SK-N-MC (cell line): ENCODE measurements at places on chromosomes 13 and 19.
A peak's percentile ranks its signal among the peaks of the same experiment; 100 is the strongest.

DNA sequence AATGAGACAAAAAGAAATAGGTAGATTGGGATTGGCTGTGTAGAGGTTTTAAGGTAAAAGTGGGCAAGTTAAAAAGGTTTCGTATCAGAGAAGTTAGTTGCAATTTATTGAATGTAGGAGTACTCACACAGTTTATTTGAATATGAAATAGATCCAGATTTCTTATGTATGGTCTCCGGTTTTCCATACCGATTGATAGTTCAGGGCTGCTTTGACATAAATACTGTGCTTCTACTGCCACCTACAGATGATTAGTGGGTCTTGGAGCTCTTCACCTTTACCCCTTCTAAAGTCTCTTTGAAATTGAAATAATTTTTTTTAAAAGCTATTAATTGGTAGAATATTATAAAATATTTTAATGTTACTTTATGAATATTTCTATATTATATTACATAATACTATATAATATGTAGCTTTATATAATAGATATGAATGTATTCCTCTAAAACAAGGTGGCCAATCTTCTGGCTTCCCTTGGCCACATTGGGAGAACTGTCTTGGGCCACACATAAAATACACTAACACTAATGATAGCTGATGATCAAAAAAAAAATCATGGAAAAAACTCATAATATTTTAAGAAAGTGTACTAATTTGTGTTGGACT is 7.7 kb upstream of the GPR18 start:
- no peak for DNase-seq

DNA sequence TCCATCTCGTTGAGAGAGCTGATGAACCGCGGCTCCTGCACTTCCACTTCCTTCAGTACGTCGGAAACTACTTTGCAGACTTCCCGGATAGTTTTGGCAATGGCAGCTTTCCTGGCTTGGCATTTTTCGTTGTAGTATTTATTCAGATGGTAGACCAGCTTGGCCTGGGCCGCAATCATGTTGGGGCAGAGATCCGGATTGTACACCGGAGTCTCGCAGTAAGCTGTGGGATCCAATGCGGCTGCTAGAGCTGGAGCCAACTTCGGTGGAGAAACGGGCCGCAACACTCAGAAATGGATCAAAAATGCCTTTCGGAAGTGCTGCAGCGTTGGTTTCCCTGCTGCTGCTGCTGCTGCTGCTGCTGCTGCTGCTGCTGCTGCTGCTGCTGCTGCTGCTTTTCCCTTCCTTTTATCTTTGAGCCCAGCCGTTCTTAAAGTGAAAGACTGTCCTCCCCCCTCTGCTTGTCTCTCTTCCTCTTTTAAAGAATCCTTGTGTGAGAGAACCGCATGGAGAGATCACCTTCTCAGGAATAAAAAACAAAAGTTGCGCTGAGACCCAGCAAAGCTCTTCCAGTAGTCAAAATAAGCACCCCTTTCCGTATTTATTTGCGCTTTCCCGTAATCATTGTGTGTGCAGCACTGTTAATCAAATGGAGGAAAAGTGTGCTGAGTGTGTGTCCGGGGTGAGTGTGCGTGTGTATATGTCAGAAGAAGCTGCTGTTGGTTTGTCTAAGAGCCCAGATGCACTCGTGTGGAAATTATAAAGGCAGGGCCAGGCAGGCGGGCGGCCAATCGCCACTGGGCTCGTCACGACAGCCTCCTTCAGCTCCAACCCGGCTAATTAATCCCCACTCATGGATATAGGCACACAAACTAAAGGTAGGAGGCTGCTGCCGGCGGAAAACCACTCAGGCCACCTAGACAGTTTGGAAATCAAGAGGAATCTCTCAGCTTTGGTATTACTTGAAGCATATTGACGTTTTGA is at the start of gene MAB21L1:
Gene MAB21L1, minus strand, starts transcription at position 730 of the 984 bp plus-strand sequence. Its CDS starts 551 bp downstream, at position 179.
- DNase-seq: no peak

- no peak for DNase-seq
These were observed 12.2 kb upstream of the OR10H2 start for GRCh38 chr19:15715642-15716041.

- no peak for DNase-seq
These were observed 12.2 kb downstream of the SUGP2 start for GRCh38 chr19:19021115-19021514.

GRCh38 chr13:76773448-76774094 is 112.6 kb downstream of the KCTD12 start:
- DNase-seq: peak; percentile 72

DNA sequence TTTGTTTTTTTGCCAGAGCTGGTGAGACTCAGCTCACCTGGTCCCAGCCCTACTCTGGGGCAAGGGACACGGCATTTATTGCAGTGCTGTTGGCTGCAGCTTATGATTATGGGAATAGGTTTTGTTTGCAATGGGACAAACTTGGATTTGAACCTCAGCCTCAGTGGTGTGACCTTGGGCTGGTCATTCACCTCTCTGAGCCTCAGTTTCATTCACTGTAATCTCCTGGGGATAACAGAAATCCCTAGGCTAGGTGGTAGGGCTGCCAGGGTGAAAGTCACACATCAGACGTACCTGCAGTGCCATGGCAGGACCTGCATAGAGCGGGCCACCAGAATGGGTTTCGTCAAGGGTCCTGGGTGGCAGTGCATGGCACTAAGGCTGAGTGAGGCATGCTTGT is 73.7 kb upstream of the MEDAG start:
- DNase-seq: no peak

DNA sequence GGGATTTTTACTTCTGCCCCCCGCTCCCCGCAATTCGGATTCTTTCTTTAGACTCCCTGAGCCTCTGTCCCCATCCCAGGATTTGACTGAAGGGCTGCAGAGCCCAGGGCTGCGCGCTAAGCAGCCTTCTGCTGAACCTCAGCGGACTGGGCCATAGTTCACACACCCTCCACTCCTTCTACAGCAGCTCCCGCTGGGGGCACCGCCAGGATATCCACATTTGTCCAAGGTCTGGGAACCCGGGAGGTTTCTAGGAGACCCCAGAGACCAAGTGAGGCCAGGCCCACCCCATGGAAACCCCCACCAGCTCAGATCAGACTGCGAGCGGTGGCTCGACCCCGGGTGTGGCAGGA is 463.3 kb downstream of the ITGBL1 start:
- no peak for DNase-seq

DNA sequence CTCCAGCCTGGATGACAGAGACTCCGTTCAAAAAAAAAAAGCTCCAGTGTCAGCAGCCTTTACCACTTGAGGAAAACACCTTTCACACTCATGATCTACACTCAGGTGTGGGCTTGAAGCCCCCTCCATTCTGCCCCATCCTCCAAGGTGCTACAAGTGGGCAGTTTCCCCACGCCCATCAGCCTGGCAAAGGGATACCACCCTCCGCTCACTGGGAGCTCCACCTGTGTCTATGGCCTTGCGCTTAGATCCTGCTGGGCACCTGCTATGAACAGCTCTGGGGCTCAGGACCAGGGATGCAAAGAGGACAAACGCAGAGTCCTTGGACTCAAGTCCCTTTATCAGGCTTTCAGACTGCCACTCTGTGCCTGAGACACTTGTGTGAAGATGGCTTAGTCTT is 127.8 kb downstream of the CRYL1 start:
- no peak for DNase-seq

DNA sequence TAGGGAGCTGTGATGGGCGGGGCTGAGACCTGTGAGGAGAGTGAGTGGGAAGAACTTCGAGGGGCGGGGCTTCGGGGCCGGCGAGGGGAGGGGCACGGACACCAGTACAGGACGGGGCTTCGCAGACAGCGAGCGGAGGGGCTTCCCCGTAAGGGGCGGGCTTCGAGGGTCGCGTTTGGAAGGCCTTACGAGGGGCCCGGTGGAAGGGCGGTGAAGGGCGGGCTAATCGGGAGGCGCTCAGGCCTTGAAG is 4.1 kb upstream of the EMP3 start:
- peak; percentile 85 for DNase-seq

- DNase-seq: no peak
These were observed 53.6 kb downstream of the LRRC63 start for GRCh38 chr13:46265292-46265691.

- DNase-seq: no peak
These were observed 1.7 kb downstream of the ARHGEF7 start for GRCh38 chr13:111116856-111117255.

- DNase-seq: no peak
These were observed 2.9 kb upstream of the HOOK2 start for GRCh38 chr19:12778017-12778904.

- no peak for DNase-seq
These were observed 46.2 kb downstream of the GATAD2A start for GRCh38 chr19:19451429-19452242.

DNA sequence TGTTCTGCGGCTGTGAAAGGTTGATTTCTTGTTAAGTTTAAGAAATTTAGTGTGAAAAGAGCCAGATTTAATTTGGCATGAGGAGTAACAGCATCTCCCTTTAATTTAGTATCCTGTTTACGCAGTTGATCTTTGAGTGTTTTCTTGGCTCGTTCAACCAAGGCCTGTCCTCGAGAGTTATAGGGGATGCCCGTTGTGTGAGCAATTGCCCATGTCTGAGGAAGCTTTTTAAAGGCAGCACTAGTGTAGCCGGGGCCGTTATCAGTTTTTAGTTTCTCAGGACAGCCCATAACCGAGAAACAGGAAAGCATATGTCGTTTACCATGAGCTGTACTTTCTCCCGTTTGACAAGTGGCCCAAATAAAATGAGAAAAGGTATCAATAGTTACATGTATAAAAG is 47.5 kb upstream of the ZNF43 start:
- no peak for DNase-seq

GRCh38 chr13:73873940-73874830 is 260.0 kb downstream of the KLF12 start:
- no peak for DNase-seq

GRCh38 chr13:92994056-92994455 is 232.6 kb upstream of the GPC6 start:
- no peak for DNase-seq

GRCh38 chr13:113342820-113343691 is 20.9 kb downstream of the GRTP1 start:
- DNase-seq: no peak

GRCh38 chr19:51097166-51097738 is 11.0 kb downstream of the CTU1 start:
- DNase-seq: no peak

DNA sequence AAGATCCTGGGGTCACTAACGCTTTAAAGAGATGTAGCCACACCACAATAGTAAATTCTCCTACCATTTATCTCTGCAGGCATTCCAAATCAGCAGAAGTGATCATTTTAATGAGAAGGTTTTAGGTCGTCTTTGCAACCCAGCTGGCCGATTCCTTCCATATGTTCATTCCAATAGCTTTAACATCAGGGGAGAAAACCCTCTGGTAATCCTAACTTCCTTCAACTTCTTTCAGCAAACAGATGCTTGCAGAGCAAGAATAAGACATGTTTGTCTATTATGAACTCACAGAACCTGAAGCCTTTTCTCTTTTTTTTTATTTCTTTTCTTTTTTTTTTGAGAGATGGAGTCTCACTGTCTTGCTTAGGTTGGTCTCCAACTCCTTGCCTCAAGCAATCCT is 498.6 kb upstream of the SLITRK1 start:
- DNase-seq: no peak

DNA sequence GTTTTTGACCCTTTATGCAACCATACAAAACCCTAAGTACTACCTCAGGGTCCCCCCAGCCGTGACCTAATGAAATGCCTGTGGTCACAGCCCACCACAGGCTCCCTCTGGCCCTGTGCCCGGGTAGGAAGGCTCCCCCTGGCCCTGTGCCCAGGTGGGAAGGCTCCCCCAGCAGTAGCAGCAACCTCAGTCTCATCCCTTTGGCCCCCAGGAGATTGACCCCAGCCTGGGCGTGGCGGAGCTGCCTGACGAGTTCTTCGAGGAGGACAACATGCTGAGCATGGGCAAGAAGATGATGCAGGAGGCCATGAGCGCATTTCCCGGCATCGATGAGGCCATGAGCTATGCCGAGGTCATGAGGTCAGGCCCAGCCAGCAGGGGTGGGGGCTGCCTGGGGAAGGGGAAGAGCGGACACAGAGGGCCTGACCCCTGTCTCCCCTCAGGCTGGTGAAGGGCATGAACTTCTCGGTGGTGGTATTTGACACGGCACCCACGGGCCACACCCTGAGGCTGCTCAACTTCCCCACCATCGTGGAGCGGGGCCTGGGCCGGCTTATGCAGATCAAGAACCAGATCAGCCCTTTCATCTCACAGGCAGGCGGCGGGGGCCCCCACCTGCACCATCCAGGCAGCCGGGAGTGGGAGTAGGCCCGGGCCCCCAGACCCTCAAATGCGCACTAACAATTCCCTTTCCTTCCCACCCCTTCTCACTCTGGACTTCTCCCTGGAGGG is 6.3 kb upstream of the BEST2 start:
- DNase-seq: no peak

- no peak for DNase-seq
These were observed 27.0 kb downstream of the ZMYM5 start for GRCh38 chr13:19836472-19836871.

GRCh38 chr19:40802300-40803169 is 3.5 kb downstream of the EGLN2 start:
- DNase-seq: no peak

DNA sequence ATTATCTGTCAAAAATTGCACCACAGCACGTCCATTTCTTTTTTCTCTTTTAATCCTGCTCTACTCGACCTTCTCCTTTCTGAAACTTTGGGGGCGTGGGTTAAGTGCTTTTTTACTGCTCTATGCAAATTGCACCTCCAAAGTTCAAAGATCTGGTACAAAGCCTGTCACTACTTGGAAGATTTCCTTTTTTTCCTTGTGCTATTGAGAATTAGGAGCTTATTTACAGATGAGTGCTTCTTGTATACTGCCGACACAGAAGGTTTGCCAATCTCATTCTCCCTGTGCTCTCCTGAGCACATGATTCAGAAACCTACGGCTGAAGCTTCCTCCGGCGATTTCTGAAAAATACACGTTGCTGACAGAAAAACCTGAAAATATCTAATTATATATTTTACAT is 94.8 kb downstream of the TEX29 start:
- no peak for DNase-seq

GRCh38 chr13:41502673-41503072 is 45.3 kb downstream of the RGCC start:
- DNase-seq: no peak

DNA sequence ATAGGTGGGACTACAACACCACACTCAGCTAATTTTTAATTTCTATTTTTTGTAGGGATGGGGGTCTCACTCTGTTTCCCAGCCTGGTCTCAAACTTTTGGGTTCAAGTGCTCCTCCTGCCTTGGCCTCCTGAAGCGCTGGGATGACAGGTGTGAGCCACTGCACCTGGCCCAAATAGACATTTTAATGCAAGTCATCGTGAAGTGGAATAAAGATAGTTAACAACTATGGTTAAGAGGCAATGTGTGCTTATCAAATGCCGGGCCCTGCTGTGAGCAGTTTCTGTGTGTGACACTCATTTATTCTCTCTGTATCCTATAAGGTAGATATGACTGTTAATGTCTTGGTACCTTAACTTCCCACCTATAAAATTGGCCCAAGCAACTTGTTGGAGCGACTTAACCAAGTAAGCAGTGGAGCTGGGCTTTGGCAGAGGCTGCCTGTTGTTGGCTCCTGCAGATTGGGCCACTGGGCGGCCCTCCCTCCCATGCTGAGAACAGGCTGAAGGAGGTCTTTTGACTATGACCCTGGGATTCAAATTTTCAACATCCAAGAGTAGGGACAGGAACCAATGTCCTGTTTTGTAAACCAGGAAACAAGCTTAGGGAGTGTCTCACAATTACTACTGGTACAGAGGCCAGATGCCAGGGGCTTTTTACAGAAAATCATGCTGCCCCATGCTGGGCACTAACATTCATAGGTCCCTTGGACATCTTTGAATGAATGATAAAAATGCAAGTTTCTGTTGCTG is 450.7 kb downstream of the TSHZ3 start:
- no peak for DNase-seq
